Stimulated activated CD4-positive, alpha-beta T cell treated with anti-CD3 and anti-CD28 coated beads, Interleukin-4, amount 100 ng/mL, for 4 hours (primary cell): ENCODE measurements at places on chromosomes 16 and 17.

- DNase-seq: no peak
These were observed 1.1 kb downstream of the METTL16 start for GRCh38 chr17:2510559-2510958.

- DNase-seq: no peak
These were observed 54.5 kb downstream of the NACA2 start for GRCh38 chr17:61536422-61536955.

DNA sequence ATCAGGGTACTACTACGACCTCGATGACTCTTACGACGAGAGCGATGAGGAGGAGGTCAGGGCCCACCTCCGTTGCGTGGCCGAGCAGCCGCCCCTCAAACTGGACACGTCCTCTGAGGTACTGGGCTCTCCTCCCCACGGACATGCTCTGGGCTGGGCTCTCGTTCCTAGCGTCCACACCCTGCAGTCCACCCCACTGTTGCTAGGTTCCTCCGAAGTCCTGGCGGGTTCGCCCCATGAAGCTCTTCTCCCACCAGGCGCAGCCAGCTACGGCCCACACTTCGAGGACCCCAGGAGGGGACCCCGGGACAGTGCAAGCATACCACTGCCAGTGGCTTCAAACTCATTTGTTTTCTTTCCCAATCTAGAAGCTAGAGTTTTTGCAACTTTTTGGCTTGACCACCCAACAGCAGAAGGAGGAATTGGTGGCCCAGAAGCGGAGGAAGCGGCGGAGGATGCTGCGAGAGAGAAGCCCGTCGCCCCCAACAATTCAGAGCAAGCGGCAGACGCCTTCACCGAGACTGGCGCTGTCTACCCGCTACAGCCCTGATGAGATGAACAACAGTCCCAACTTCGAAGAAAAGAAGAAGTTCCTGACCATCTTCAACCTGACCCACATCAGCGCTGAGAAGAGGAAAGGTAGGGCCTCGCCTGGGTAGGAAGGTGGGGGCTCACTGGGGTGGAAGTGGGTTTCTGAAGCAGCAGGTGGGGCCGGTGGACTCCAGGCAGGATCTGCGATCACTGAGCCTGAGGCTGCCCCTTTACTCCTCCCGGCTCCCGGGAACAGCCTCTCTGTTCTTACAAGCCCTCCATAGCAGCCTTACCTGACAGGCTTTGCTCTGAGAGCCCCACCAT is 25.6 kb downstream of the GINS2 start:
- no peak for DNase-seq

- no peak for DNase-seq
These were observed 184.6 kb downstream of the TMEM132E start for GRCh38 chr17:34763728-34764665.

GRCh38 chr17:81011951-81012350 is 20.3 kb downstream of the CHMP6 start:
- DNase-seq: no peak

DNA sequence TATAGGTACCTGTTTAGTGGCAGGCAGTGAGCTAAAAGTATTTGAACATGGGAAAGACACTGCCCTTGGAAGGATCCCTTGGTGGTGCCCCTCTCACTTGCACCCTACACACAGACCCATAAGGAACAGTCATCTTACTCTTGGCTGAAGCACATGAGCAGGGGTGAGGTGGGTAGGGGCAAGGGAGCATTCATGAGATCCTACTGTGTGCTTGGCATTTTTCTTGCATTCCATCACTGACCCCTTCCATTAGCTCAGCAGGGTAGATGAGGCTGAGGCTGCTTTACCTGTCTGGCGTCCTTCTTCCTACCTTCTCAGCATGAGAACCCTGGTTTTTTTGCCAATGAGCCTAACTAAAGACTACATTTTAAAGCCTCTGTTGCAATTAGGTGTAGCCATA is 48.3 kb downstream of the CCT6B start:
- DNase-seq: no peak

- no peak for DNase-seq
These were observed 13.9 kb upstream of the WNT3 start for GRCh38 chr17:46832331-46832821.

- no peak for DNase-seq
These were observed 47.0 kb downstream of the SKAP1 start for GRCh38 chr17:48382989-48383388.

DNA sequence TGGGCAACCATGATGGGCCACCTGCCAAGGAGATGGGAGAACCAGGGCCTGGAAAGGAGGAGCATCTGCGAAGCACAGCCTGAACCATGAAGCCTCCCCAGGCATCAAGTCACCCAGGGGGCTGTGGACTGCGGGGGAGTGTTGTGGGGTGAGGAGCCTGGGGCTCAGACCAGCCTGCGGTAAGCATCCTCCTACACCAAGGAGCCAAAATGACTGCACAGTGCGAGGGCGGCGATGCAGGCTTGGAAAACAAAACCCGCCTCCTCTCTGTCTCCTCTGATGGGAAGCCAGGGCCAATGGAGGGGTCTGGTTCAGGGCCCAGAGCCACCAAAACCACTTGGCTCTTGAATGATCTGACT is 18.1 kb upstream of the MAF start:
- peak; percentile 37 for DNase-seq

GRCh38 chr17:50596191-50597037 is 35.9 kb downstream of the CACNA1G start:
- no peak for DNase-seq

DNA sequence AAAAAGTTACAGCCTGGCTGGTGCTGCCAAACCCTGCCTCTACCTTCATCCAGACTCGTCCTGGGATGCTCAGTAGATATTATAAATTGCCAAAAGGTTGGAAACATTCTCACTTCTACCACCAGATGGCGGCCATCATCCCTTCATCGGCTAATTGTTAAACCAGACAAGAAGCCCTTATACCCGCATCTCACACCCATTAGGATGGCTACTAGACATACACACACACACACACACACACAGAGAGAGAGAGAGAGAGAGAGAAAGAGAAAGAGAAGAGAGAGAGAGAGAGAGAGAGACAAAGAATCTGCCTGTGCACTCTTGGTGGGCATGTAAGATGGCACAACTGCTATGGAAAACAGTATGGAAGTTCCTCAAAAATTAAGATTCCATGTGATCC is 15.0 kb upstream of the SCIMP start:
- peak; percentile 39 for DNase-seq
